ENCODE measurements at places on chromosomes 2 and 18.

DNA sequence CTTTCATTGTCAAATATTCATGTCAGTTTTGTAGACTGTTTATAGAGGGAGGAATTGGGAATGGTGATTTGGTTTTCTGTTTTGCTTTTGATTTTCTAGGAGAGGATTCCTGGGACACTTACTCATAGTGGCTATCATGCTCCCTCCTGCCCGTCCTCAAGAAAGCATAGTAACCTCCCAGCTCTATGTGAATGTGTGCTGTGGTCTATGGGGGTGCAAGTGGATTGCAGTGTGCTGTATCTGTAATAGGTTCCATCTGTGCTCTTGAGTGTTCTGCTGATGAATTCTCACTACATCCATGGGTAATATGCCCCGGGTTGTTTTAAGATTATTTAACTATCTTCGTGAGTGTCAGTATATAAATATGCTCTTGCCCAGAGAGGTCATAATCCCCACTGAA is 811.3 kb downstream of the CNTNAP5 start:
- no peak for DNase-seq

- DNase-seq, result no peak
These were observed 284.6 kb downstream of the DPP10 start for GRCh38 chr2:114727012-114727411.

- no peak for DNase-seq
These were observed 8.0 kb downstream of the COPS9 start for GRCh38 chr2:240127911-240128607.

DNA sequence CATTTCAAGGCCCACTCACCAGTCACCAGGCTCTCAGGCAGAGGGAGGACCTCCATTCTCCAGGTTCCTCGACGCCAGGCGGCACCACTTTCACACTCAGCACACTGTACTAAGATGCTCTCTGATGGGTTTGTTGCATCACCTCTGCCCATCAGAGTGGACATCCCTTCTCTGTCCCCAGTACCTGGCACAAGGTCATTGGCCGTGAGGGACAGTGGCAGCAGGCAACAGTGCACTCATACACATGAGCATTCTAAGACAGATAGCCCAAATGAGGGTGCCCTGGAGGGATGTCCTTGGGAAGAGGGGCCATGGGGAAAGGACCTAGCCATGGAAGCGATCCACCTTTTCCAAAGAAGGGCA is 3.0 kb upstream of the ADRA2B start:
- no peak for DNase-seq

- DNase-seq, result no peak
These were observed 133.8 kb downstream of the ZFP36L2 start for GRCh38 chr2:43092520-43093179.
